ENCODE measurements at places on chromosomes 1 and 21.
A peak's percentile ranks its signal among the peaks of the same experiment; 100 is the strongest.

DNA sequence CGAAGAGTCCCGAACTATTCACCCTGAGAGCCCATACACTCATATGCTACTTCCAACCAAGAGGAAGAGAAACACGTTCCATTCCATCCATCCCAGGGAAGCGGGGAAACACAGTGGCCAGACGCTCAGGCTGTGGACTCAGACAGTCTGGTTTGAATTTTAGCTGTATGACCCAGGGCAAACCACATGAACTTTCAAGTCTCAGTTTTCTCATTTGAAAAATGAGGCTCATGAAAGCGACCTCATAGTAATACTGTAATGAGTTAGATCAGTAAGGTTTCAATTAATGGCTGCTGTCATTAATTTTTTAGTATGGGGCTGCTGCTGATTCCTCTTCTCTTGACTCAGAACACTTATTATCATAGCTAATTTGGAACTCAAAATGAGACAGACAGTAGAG, 1.5 kb downstream of the FCRL4 start:
- DNase-seq, result no peak

DNA sequence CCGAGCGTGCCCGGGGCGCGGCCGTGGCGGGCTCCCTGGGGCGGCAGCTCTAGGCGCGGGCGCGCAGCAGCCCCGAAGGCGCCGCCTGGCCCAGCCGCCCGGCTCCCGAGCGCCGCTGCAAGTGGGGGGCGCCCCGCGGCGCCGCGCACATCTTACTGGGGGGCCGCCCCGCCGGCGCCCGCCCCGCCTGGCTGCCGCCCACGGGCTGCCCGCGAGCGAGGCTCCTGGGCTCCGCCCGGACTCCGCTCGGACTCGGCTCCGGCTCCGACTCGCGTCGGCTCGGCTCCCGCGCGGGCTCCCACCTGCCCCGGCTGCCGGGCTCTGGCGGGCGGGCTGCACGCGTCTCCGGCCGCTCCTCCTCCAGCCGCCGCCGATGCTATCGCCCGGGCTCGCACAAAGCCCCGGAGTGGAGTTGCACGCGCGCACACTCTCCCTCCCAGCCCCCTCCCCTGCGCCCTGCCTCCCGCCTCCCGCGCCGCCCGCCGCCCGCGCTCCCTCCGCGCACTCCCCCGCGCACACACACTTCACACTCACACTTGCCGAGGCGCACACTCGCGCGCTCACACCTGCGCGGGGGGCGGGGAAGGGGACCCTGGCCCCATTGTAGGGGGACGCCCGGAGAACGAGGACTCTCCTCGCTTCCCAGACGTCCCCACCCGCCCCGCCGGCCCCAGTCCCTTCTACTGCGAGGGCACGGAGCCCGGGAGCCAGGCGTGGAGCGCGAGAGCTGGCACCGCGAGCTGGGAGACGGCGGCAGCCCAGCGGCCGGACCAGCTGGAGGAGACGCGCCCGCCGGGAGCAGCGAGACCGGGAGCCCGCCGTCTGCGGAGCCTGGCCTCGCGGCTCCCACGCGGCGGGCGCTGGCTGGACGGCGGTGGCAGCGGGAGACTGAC, at the start of gene GRIK3:
GRIK3 (minus strand) TSS at position 395 of the 893 bp plus-strand sequence. CDS start 407 bp downstream, outside the sequence.
- no peak for DNase-seq

GRCh38 chr1:20426371-20426770, 59.6 kb downstream of the CAMK2N1 start:
- no peak for DNase-seq

GRCh38 chr1:234691567-234691966, 81.6 kb upstream of the IRF2BP2 start:
- peak; percentile 32 for DNase-seq
